ENCODE measurements at places on chromosomes 12 and 14.

DNA sequence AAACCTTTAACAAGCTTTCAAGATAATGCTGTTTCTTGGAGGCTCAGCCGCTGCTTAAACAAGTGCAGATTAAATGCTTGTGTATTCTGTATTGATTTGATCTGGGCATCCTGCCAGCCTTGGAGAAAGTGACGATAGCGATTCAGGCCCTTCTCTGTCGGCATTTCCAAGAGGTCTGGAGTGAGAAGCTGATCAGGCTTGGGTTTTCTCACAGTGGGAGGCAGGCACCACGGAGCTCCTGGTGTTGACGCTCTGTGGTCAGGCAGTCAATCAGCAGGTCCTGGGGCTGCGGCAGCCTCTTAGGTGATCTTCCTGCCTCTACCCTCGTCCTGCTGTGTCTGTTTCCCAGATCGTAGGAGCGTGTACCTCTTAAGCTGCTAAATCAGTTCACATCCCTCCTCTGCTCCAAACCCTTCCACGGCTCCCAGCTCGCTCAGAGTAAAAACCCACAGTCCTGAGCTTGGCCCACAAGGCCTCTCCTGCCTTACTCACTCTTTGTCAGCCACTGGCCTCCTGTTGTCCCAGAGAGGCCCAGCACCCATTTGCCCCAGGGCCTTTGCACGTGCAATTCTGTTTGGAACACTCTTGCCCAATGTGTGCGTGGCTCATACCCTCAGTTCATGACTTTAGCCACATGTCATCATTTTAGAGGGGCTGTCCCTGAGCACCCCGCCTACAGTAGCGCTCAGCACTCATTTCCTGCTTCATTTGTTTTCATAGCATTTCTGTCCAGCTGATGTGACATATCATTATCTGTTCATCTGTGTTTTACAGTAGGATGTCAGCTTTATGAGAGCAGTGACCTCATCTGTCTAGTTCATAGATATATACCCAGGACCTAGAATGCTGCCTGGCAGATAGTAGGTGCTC, 155.4 kb downstream of the AACS start:
- DNase-seq, result no peak

DNA sequence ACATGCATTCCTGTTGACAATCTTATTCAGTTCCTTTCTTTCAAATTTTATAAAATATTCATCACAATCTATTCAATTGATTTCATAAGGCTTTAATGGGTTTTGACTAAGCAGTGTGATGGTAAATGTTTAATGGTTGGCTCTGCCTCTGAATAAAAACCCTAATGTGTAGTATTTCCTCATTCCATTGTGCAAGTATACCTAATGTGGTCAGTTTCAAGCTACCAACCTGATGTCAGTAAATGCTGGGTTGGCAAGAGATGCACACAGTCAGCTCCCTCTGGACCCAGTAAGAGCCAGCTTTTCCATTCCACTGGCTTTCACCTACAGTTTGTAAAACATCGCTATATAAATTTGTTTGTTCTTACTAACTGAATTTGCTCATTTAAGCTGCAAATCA, 53.9 kb downstream of the METTL25 start:
- no peak for DNase-seq

DNA sequence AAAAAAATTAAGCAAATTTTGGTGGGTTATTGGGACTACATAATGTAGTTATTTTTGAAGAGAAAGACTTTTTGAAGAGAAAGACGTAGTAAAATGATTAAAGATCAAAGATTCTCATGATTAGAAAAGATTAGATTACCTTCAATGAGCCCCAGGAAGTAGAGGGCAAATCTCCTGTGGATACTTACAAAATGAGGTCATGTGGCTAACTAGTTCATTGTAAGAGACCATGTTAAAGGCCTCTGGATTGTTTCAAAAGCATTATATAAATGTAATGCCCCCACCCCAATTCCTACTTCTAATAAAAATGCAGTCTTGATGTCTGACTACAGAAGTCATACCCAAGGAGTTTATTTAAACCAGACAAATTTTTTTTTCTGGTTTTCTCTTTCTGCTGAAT, 93.3 kb downstream of the ERGIC2 start:
- no peak for DNase-seq

GRCh38 chr12:93913845-93914244, 234.5 kb upstream of the PLXNC1 start:
- no peak for DNase-seq

DNA sequence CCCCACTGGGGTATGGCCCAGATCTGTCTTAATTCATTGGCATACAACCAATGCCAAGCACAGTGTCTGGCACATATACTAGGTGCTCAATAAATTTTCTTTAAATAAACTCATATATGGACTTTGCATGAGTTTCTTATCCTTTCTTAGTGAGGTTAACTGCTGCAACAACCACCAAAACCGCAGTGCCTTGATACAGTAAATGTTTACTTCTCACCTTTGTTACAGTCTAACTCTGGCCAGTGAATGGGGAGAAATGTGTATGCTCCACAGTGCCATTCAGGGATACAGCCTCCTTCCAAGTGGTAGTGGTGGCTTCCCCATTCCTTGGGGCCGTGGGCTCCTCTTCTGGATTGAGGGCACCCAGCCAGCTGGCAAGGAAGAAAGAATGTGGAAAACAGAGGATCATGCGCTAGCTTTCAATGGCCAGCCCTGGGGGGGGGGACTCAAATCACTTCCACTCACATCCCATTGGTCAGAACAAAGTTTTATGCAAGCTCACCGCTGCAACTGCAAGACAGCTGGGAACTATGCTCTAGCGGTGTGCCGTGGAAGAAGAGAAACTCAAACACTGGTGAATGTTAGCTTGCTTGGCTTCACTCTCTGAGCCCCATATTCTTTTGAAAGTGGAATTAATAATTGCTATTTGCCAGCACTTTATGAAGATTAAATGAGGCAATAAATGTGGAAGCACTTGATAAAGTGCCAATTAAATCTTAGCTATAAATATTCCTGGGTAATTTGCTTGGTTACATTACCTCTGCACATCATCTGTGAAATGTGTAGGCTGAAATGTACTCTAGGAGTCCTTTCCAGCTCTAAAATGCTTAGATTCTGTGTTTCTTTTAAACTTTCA, 51.0 kb upstream of the SOCS2 start:
- no peak for DNase-seq

DNA sequence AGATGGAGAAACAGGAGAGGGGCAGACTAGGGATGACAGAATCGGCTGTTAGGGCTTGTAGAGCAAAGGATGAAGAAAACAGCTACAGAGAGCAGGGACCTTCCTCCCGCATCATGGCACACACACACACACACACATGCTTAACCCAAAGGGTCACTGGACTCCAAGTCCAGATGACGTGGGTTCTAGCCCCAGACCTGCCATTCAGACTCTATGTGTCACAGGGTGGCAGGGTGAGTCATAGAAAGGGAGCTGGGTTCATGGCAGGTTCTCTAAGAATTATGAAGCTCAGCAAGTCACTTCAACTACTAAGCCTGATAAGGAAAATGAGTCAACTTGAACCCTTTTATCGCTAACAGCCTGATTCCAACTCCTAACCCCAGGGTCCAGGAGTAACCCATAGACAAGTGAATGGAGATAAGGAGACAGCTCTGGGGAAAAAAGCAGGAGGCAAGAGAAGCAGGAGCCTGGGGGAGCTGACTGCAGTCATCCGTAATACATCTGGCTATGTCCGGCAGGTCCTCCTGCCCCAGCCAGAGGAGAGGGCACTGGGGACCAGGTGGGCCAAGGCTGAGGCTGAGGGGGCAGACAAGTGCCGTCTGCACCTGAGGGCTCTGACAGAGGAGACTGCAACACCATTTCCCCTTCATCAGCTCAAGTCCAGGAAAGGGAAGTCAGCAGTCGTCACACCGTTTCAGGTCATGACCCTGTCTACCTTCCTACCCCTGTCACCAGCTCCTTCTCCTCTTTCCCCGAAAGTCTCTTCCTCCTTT, 3.6 kb upstream of the TNFRSF1A start:
- DNase-seq, result no peak

DNA sequence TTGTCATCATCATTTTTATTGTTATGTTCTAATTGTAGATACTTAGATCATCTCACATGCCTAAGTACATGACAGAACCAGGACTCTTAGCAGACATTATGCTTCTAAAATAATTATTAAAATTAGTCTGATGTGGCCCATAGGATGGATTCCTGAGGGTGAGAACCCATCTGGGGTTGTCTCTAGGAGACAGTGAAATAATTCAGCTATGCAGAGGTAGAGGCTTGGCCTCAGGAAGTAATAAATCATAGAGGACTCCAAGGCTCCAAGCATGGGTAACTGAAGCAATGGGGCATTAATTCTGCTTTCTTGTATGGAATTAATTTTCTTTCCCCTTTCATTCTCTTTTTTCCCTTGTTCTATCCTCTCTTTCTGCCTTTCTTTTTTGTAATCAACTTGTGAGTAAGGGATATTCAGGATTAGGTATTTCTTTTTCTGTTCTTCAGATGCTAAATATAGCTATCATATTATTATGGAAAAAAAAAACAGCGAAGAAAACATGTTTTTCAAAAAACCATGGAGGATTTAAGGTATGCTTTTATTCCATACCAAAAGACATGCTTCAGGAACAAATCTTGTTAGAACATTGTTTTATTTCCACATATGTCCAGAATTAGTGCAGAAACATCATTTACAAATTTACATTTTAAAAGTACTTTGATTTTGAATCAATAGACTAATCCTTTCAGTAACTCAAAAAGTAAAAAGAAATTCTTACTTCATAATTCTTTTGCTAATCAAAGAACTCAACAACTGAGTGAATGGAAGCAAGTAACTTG, 263.2 kb downstream of the TRHDE start:
- DNase-seq, result no peak

- no peak for DNase-seq
These were observed 181.4 kb downstream of the SYT1 start for GRCh38 chr12:79046021-79046420.

DNA sequence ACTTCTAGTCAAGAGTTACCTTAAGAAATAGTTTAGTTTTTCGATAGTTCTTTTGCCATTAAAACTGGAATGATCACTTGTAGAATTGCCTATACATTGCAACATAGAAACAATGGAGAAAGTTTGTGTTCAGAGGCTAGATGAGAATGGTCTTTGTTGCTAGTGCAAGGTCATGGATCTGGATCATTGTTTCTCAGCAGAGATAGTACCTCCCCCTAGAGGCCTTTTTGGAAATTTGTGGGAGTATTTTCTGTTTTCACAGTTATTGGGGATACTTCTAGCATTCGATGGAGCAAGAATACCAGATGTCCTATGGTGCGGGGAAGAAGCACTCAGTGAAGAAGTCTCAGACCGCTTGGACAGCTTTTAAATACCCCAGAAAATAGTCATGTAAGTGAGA, 138.8 kb upstream of the HMGA2 start:
- DNase-seq, result no peak

DNA sequence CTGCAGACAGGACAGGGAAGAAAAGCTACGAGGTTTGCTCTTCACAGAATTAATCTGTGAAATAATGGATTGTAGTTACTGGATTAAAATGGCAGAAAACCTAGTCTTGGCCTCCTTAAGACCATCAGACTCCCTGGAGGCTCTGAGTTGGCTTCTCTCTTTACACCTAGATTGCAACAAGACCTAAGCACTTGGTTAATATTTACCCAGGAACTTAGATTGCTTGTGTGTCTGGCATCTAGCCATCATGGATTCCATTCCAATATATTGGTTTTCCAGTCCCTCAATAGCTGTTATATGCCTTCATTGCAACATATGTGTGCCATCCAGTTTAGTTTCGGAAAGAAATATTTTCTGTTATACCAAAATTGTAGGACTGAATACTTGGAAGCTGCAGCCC, 1.9 kb upstream of the GTF2A1 start:
- no peak for DNase-seq

DNA sequence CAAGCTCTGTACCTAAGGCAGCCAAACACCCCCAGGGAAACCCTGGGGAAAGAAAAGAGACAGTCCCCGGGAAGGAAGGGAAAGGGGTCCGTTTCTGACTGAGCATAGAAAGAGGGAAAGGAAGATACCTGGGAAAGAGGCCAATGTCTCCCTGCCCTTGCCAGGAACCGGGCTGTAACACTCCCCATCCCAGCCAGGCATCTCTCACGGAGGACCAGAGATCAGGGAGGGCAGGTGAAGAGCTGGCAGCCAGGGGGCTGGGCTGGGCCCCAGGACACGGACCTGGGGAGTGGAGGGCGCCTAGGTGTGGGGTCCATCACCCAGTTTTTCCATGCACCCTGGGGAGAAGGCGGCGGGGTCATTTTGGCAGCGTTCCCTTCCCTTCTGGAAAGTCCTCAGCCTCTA, 18.9 kb upstream of the PLEKHH1 start:
- DNase-seq, result no peak

DNA sequence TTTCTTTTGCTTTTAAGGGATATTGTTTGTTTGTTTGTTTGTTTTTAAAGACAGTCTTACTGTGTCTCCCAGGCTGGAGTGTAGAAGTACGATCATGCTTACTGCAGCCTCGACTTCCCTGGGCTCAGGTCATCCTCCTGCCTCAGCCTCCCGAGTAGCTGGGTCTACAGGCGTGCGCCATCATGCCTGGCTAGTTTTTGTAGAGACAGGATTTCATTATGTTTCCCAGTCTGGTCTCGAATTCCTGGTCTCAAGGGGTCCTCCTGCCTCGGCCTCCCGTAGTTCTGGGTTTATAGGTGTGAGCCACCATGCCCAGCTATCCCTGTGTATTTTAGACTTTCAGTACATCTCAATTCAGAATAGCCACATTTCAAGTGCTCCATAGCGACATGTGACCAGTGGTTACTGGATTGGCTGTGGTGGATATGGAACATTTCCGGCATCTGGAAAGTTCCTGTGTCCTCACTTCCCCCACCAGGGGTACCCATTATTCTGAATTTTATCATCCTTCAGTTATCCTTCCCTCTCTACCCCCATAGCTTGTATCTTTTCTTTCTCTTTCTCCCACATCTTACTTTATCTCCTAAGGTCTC, 61.1 kb downstream of the HRK start:
- DNase-seq, result no peak

GRCh38 chr14:52789118-52789517, 2.3 kb downstream of the GNPNAT1 start:
- DNase-seq, result no peak

DNA sequence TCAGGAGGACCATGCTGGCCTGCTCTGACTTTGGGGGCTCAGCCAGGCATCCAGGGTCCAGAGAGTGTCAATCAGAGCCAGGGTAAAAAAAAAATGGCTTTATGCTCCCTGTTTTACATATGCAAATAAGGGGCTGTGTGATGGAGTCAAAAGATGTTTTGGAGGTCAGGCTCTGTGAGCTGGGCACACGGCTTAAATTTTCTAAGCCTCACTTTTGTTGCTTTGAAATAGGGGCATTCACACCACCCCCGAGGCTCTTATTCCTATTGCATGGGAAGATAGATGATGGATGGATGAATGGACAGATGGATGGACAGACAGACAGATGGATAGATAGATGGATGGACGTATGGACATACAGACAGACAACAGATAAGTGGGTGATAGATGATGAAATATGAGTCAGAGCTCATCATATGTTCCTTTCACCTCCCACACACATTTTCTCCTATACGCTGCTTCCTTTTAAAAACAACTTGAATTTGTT, 42.7 kb downstream of the RIN3 start:
- DNase-seq, result no peak
